ENCODE measurements at places on chromosomes 16 and 17.
A peak's percentile ranks its signal among the peaks of the same experiment; 100 is the strongest.

- no peak for DNase-seq
Measured at GRCh38 chr16:9441012-9441411, 349.6 kb downstream of the HAPSTR1 start.

- DNase-seq: no peak
Measured at GRCh38 chr16:8915722-8916301, 33.7 kb downstream of the LITAFD start.

- no peak for DNase-seq
Measured at GRCh38 chr17:11986179-11986941, 10.9 kb downstream of the ZNF18 start.

DNA sequence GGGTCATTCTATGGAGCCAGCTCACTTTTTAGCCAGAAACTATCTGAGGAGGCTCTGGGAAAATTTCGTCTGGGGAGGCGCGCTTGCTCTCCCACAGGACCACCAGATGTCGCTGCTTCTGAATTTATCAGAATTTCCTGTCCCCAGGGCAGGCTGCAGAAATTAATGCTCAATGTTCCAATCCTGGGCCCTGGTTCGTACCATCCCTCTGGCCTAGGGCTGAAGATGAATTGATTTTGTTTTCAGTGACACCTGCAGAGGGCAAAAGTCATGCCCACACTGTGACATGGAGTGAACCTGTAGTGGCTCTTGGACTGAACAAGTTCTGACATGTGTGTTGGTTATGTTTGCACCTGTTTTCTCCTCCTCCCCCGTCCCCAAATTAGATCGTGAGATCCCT is 482.6 kb downstream of the NPIPA7 start:
- peak; percentile 6 for DNase-seq

GRCh38 chr16:72992142-72992601 is 55.8 kb downstream of the ZFHX3 start:
- no peak for DNase-seq

DNA sequence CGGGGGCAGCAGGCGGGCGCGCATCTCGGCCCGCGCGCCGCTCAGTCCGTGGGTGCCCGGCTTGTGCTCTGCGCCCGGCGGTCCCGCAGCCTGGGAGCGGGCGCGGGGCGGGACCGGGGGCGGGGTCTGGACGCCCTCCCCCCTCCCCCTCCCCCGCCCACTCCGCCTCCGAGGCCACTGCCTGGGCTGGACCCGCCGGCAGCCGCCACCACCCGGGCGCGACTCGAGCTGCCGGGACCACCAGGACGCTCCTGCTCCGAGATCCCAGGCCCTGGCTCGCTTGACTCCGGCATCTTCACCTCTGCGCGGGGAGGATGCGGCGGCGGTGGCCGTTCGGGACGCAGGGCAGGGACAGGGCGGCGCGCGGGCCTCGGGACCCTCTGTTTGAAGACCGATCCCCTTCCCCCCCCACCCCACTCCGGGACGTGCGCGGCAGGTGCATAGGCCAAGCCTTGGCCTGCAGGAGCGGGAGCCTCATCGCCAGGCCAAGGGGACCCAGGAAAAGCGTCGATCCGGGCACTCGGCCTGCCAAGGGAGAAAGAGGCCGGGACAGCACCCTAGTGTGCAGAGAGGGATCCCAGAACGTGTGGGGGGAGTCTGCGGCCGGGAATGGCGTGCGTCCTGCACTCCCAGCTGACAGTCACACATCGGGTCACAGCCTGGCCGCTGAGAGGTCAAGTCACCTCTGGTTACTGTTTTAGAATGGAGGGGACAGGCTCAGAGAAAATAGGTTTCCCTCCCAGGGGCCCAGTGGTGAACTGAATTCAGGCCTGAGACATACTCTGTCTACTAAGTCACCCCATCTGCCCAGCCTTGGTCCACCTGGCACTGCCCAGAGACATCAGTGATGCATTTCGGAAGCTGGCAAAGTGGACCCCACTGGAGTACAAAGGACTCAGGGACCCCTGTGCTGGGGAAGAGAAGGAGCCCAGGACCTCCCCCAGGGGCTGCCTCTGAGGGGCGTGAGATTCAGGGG is at the start of gene HS3ST6:
Gene HS3ST6, minus strand, starts transcription at position 65 of the 976 bp plus-strand sequence. CDS start 92 bp downstream, outside the sequence.
- DNase-seq: no peak

GRCh38 chr17:66715745-66716156 is 119.2 kb upstream of the CACNG5 start:
- no peak for DNase-seq

Data from GM06990 (cell line).